ENCODE measurements at places on chromosomes 5 and 9. TPM values are rescaled to one million over a fixed set of nuclear protein-coding genes. Genes with fewer than 3 reads are reported as not detected.

Gene TSSK1B
- total RNA-seq = not detected

Gene LECT2
- total RNA-seq = not detected

Gene SLC25A2
- total RNA-seq = not detected

Gene NME5
- total RNA-seq = not detected

Gene DMRT1
- not detected for total RNA-seq

Gene PLEKHG4B
- total RNA-seq = not detected

Gene SLC25A48
- 5.2 TPM for total RNA-seq

Gene TMC1
- total RNA-seq = 15.7 TPM

Gene PCDHB15
- total RNA-seq = 0.61 TPM

DNA sequence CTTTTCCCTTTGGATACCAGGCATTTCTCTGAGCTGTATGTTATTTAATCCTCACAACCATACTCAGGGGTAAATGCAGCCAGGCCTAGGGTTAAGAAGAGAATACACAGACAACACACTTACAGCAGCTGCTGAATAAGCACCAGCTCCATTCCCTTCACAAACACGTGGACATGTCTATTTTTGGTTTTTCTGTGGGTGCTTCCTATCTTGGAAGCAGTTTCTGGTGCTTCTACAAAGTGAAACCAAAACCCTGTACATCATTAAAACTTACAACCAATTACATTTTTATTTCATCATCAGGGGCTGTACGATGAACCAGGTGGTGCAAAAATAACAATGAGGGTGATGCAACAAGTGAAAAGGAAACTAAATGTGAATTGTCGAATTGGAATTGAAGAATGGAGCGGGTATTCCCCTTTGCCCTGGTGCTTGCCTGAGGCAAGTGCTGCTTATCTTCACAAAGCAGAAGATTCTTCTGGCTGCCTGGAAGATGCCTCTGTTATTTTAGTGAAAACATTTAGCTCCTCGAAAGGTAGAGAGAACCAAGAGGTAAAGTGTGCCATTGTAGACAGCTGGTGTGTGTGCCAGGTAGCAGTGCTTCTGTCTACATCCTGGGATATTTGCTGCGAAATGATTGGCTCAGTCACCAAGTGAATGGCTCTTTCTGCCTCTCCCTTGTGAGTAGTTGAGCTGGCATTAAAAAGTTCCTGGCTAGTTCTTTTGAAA lies 18.6 kb upstream of the IFNB1 start:
- no peak for DNase-seq

DNA sequence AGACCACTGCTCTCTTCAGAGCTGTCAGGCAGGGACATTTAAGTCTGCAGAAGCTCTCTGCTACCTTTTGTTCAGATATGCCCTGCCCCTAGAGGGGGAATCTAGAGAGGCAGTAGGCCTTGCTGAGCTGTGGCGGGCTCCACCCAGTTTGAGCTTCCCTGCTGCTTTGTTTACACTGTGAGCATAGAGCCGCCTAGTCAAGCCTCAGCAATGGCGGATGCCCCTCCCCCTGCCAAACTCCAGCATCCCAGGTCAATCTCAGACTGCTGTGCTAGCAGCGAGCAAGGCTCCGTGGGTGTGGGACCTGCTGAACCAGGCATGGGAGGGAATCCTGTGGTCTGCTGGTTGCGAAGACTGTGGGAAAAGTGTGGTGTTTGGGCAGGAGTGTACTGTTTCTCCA lies 59.9 kb downstream of the CAVIN4 start:
- no peak for DNase-seq

GRCh38 chr9:105355781-105356180 lies 92.1 kb upstream of the FSD1L start:
- DNase-seq = no peak

- DNase-seq = no peak
Measured at GRCh38 chr9:99826579-99826978, 4.9 kb downstream of the NR4A3 start.

- DNase-seq = no peak
Measured at GRCh38 chr9:18379073-18379811, 94.7 kb upstream of the ADAMTSL1 start.

DNA sequence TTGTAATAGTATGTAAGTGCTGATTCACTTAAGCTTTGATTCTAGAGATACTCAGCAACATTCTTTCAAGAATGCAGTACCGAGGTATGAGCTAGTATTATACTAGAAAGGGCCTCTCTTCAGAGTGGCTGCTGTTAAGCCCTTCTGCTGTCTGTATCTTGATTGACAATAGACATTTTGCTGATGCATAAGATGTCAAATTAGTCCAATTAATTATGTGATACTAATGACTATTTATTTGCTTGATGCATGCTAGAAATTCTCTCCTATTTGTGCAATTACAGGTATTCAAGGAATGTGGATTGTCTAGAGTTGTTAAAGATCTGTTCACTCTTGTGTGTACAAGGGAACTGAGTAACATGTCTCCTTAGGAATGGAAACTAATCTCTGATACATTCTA lies 92.3 kb upstream of the PTGER4 start:
- no peak for DNase-seq

DNA sequence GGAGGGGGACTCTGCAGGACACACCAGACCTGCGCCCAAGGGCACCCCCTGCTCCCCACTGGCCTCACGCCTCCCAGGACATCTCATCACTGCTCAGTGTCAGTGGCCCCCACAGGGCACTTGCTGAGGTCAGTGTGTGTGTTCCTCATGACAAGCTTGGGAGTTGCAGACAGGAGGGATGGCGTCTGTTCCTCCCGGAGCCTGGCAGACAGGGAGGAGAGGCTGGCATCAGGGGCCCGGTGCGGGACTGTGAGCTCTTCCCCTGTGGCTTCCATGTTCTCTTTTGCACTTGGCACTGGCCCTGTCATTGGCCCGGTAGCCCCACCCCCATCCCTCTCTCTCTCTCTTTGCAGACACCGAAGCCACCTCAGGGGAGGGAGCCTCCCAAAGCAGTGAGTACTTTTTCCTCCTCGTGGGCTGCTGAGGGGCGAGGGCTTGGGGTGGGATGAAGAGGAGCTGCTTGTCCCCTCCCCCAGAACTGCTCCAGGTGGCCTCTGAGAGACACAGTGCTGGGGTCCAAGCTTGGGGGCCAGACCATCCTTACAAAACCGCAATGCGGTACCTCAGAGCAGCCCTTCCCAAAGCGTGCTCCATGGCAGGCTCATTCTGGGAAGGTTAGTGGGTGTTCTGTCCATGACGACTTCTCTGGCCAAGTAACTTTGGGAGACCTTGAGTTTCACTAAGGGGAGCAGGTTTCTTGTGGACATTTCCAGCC lies 75.7 kb downstream of the AMBP start:
- no peak for DNase-seq

DNA sequence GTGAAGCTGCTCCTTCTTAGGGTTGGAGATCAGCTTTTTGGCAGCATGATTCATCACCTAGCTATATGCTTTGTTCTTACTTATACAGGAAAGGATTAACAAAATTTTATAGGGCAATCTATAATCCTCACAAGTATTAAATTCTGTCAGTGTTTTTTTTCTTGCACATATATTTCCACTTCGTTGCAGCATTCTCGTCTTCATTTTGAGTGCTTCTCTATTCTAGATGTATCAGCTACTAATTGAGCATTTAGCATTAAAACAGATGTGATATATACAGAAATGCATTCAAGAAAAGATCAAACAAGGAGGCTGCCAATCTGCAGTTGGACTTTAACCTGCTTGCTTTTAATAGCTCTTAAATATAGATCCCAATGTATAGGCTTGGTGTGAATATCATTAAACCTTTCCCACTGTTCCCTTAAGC lies 3.6 kb upstream of the CTXN3 start:
- DNase-seq = no peak

DNA sequence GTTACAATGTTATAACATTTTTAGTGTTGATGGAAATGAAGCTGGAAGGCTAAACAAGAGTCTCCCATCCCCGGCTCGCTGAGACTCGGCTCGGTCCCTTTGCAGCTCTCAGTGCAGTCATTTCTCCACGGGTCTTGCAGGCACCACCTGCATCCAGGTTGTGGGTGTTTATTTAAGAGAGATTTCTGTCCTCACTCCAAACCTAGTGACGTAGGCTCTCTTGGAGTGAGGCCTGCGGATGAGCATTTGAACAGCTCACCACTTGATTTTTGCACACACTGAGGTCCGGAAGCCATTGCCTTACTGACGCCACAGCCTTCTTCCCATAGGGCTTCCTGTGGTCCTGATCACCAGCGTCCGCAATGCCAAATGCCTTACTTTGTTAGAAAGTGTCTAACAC lies 197.7 kb upstream of the OTULINL start:
- DNase-seq = no peak

DNA sequence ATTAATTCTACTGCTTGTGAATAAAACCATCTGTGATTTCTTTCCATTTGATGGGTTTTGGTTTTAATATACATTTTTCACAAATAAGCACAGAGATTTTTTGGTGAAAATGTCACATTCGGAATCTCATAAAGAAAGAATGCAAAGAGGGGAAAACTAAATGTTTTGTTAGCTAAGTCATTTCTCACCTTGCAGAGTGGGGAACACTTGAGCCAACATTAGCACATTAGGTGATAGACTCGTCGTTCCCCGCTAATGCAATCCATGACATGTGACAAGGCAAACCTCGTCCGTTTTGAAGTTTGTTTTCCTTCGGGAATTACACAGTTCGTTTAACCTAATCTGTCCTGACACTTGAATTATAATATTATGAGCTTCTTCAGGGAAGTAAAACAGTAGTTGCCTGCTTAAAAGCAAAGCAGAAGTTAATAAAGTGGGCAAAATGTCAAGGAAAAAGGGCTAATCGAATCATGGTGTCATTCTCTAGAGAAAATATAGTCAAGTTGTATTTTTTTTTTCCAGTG lies 95.8 kb upstream of the LMX1B start:
- DNase-seq = no peak

- no peak for DNase-seq
Measured at GRCh38 chr5:92635001-92635461, 946.0 kb downstream of the NR2F1-AS1 start.

- DNase-seq = no peak
Measured at GRCh38 chr5:127571314-127572131, 54.1 kb downstream of the PRRC1 start.

- peak; percentile 67 for DNase-seq
Measured at GRCh38 chr9:134455934-134456755, 129.9 kb downstream of the RXRA start.

GRCh38 chr5:39201160-39201780 lies 18.1 kb downstream of the FYB1 start:
- no peak for DNase-seq

DNA sequence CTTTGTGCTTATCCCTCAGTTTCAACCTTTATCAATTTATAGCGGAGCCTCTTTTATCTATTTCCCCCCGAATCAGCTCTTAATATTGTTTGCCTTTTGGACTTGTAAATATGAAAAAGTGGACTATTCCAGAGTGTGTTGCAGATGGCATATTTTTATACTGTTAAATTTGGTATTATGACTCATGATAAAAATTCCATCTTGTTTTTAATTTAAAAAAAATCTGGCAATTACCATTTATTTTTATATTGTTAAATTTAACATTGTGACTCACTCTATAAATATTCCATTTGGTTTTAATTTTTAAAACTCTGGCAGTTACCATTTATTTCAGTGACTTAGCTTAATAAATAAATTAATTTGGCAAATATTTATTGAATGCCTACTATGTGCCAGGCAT lies 37.5 kb downstream of the RBM27 start:
- DNase-seq = no peak

DNA sequence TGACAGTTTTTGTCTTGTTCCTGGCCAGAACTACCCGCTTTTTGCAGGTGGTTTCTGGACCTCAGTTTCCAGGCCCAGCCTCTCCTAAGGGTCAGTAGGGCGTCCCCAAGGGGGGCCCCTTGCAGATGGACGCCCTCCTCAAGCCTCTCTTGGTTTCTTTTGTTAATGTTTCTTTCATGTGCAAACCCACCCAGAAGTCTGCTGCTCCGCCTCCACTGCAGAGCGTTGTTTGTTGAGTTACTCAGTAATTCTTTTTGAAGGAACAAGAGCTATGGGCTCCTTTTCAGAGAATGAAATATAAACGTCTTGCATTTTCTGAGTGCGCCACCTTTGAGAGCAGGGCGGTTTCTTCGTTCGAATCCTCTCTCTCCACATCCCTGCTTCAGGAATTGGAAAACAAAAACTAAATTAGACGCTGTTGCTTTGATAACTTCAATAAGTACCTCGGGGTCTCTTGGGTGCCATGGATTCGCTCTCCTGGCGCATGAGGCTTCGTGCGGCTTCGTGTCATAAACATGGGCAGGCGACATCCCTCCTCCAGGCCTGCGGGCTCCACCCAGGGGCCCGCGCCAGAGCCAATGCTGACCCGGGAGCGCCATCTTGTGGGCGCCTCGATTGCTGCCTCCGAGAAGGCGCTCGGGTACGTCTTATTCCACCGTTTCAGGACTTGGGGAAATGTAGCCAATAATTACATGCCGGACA lies 38.3 kb upstream of the CKMT2 start:
- peak; percentile 43 for DNase-seq

GRCh38 chr5:111774525-111774924 lies 17.5 kb upstream of the NREP start:
- no peak for DNase-seq

- DNase-seq = no peak
Measured at GRCh38 chr9:14298601-14299022, 15.3 kb downstream of the NFIB start.

- DNase-seq = no peak
Measured at GRCh38 chr5:124553911-124554310, 192.5 kb downstream of the ZNF608 start.

DNA sequence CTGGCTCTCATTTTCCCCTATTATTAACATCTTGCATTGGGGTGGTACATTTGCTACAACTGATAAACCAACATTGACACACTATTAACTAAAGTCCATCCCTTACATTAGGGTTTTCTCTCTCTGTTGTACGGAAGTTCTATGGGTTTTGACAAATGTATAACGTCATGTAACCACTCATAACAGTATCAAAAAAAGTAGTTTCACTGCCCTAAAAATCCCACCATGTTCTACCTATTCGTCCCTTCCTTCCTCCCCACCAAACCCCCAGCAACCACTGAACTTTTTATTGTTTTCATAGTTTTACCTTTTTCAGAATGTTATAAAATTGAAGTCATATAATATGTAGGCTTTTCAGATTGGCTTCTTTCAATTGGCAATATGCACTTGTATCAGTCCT lies 40.1 kb downstream of the MLLT3 start:
- DNase-seq = no peak

DNA sequence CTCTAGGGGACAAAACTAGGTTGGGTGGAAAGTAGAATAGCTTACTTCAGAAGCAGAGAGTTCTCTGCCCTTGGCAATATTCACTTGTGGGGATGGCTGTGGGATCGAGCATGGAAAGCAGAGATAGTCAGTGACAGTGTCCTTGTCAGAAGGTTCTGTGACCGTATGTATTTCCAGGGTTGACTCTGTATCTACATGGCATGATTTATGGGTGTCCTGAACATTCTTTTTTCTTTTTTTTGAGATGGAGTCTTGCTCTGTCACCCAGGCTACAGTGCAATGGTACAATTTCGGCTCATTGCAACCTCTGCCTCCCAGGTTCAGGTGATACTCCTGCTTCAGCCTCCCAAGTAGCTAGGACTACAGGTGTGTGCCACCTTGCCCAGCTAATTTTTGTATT lies 77.4 kb upstream of the LHFPL2 start:
- no peak for DNase-seq

DNA sequence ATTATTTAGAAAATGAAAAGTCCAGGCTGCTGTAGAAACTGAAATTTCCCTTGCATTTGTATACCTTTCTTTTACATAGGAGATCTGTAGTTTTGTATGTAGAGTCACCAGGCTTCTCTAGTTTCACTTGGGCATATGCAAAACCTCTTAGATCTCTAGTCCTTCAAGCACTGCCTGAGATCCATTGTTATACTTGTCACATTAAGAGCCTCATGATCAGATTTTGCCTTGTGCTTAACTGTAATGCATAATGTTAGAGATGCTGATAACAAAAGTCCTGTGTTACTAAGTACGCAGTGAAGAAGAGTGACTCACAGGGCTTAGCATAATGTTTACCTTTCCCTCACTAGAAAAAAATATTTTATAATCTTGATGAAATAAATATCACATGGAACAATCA lies 250.2 kb downstream of the CYLC2 start:
- DNase-seq = no peak
